CD4-positive, alpha-beta T cell treated with Interleukin-12 subunit alpha and Interleukin-12 subunit beta, for 1 hour (primary cell): ENCODE measurements at places on chromosomes 7 and 10.

DNA sequence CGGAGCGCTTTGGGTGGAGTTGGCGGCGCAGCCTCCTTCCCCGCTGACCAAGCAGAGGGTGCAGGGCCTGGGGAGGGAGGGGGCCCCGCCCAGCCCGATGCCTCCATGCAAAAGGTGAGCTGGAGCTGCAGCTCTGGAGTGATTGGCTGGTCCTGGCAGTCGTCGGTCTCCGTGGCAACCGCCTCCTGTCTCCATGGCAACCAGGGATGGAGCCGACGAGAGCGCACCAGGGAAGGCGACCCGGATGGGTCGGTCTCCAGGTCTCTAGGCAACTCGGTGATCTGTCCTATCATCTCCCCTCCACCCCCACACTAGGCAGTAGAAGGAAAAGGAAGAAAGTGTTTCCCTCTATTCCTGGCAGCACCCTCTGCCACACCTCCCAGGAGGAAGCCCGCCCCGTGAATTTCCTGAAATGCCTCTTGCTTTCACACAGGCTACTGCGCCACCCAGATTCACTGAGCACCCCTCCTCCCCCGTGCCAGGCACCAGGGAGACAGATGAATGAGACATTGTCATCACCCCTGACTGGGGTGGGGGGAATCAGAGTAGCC is 647 bp upstream of the NACAD start:
- DNase-seq: peak; percentile 72

- DNase-seq: no peak
These were observed 116.6 kb upstream of the ADCY1 start for GRCh38 chr7:45457591-45457990.

DNA sequence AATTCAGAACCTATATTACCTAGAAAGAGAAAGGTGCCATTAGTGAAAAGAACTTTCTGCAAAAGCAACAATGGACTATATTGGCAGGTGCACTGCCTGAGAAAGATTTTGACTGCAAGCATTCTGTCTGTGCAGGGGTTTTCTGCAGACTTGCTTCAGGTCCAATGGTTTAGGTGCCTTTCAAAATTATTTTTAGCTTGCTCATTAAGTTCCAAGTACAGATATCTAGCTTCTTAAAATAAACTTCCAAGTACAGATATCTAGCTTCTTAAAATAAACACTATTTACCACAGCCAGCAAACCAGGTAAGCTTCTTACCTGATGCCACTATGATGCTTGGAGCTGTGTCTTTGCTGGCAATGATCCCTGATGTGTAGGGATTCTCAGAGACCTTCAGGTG is 485.2 kb downstream of the SORCS1 start:
- no peak for DNase-seq

DNA sequence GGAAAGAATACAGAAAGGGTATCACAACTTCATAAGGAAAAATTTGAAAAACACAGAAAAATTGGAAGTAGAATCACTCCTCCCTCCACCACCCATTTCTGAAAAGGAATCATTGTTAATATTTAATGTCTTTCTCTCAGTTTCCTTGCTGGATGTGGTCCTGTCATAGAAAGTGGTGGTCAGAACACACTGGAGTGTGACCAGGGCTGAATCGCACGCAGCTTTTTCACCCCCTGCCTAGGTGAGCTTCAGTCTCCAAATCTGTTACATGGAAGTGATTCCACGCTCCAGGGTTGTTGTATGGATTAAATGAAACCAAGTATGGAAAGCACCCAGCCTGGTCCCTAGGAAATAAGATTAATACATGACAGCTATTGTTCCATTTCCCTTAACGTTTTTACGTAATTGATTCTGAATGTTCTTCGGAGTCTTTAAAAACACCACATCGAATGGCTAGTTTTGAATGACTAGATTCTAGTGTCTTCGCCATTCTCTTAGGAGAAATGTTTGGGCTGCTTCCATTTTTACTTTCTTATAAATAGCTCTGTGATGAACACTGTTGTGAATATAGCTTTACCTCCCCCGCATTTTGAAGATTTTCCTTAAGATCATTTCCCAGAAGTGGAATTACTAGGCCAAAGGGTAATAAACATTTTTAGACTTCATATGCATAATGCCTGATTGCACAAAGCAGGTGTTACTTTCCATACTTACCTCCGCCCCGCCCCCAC is 10.9 kb upstream of the DUSP5 start:
- DNase-seq: no peak

DNA sequence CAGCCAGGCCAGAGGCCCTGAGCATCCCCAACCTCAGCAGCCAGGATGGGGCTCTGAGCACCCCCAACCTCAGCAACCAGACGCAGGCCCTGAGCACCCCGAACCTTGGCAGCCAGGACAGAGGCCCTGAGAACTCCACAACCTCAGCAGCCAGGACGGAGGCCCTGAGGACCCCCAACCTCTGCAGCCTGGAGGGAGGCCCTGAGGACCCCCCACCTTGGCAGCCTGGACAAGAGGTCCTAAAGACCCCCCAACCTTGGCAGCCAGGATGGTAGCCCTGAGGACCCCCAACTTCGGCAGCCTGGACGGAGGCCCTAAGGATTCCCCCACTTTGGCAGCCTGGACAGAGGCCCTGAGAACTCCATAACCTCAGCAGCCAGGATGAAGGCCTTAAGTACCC is 17.0 kb downstream of the RRP12 start:
- DNase-seq: no peak

- no peak for DNase-seq
These were observed 797.6 kb upstream of the POT1 start for GRCh38 chr7:125727215-125727614.

GRCh38 chr7:74230446-74231231 is 20.8 kb downstream of the LAT2 start:
- DNase-seq: no peak

DNA sequence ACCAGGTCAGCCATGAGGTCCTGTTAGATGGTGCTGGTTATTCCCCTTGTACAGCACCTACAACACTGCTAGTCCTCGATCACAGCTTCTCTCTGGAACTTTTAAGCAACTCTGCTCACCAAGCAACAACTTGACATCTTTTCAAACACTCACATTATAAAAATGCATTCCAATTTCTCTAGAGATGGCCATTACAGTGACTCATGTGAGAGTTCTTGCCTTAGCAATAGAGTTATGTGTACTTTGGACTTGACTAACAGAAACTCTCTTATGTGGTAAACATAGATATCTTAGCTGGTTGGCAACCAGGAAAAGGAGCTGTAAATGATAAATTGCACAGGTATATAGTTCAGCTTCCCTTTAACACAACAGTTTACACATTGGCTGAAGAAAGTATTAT is 122.2 kb downstream of the PDE1C start:
- no peak for DNase-seq

DNA sequence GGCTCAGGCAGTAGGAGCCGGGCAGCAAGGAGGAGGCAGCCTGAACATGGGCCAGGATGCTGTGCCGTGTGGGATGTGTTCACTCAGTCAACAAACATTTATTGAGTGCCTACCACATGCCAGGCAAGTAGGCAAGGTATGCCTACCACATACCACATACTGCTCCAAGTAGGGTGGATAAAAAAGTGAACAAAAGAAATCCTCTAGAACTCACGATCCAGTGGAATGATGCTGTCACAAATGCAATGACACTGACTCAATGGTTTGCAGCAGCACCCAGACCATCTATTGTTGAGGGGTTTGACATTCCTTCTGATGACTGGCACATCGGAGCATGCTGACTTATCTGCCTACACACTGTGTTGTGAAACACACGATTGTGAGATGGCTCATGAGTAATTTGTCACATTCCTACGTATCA is 413.5 kb downstream of the NRG3 start:
- no peak for DNase-seq

- DNase-seq: no peak
These were observed 448.5 kb upstream of the ANKRD30A start for GRCh38 chr10:36676756-36677430.

GRCh38 chr7:48091506-48092433 is 2.7 kb downstream of the UPP1 start:
- no peak for DNase-seq

GRCh38 chr10:519716-520401 is 169.6 kb downstream of the DIP2C start:
- DNase-seq: no peak

- no peak for DNase-seq
These were observed 15.6 kb upstream of the AQP1 start for GRCh38 chr7:30896036-30896435.

- no peak for DNase-seq
These were observed 250.5 kb downstream of the ARHGAP12 start for GRCh38 chr10:31678139-31678536.

- no peak for DNase-seq
These were observed 5.0 kb upstream of the CNOT4 start for GRCh38 chr7:135514856-135515255.

DNA sequence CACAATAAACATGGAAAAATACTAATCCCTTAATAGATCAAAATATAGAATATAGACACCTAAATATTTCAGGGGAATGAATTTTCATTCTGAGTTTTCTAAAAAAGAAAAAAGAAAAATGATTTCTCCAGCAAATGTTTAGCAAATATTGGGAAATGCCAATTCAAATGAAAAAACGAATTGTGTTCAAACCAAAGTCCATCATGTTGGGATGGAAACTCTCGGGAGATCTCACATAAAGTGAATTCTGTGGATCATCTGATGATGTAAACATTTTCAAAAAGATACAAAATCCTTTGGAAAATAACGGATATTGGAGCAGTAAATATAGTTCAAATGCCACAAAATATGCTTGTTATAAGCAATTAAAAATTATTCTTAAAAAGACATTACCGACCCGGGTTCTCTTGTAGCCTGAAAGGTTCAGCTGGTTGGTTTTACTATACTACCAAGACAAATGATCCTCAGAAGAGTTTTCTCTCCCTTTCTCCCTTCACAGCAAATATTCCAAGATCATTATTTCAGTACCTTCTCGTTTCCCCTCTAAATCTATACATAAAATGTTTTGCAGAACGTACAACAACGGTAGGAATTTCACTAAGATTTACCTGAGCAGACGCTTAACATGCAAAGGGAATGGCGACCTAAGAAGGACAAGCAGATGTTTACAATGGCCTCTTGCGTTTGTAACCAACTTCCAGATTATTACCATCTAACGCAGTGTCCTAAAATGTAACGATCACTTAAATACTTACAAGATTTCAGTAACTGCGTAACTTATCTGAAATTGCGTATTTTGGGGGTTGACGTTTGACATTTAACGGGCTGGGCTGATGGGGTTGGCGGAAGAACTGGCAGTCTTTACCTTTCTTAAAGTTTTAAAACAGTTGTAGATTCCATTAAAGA is 2.5 kb downstream of the HOXA13 start:
- no peak for DNase-seq

- DNase-seq: peak; percentile 16
These were observed 737 bp downstream of the CNNM2 start for GRCh38 chr10:102918817-102919245.

DNA sequence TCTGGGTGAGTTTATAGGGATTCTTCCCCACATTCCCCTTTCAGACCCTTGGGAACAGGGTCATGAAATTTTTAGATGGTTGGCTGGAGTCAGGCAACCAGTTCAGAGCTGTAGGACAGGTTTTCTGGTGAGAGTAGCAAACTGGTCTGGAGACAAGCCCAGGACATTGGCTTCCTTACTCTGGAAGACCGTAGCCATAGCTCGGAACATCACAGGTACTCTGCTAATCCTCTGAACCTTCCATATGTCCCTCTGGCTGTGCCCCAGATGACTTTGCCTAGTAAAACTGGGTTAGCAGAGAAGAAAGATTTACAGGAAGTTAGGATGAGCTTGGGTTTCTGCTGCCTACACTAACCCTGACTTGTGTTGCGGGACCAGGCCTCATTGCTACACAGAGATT is 104.5 kb upstream of the MKLN1 start:
- no peak for DNase-seq

GRCh38 chr10:72747521-72747920 is 55.6 kb downstream of the MCU start:
- DNase-seq: no peak

DNA sequence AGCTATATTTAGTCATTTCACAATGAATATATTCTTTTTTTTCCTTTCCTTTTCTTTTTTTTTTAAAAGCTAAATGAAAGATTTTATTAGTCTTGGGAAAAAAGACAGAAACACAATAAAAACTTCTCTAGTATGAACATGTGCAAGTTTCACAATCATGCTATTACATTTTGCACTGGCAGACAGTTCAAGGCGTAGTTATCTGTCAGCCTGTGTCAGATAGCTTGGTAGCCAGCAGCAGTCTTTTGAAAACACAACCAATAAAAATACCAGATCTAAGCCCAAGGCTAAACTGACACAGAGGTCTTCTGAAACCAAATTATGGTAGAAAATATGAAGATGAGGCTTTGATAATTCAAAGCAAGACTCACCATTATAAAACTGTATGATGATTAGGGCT is 205.8 kb upstream of the TEX47 start:
- DNase-seq: no peak

- DNase-seq: no peak
These were observed 247.1 kb upstream of the GRB10 start for GRCh38 chr7:51029701-51030191.

DNA sequence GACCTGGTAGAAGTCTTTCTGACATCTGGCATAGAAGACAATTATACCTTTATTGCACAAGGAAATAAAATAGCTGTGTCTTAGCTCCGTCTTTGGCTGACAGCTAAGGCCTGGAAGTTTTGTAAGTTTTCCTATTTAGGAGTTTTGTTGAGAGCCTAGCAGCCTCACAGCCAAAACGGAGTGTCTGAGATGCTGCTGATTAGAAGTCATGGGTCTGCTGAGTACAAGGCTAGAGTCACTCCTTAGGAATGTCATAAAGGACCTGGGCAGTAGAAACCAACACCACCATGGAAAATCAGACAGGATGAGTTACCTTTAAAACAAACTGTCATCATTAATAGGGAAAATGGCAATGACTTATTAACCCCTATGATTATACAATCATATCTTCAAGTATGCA is 442.5 kb downstream of the KCNMA1 start:
- no peak for DNase-seq

DNA sequence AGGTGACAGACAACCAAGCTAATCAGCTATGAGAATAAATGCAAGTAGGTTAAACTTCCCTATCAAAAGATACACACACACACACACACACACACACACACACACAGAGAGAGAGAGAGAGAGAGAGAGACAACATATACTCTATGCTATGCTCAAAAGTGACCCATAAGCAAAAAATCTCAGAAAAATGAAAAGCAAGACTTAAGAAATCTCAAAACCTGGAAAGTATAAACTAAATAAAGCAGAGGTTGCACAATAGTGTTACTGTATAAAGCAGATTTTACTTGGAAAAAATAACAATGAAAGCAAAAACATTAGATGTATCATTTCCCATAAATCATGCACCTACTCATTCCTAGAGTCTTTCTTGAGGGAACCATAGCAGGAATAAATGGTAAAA is 221.5 kb downstream of the INHBA start:
- DNase-seq: no peak

DNA sequence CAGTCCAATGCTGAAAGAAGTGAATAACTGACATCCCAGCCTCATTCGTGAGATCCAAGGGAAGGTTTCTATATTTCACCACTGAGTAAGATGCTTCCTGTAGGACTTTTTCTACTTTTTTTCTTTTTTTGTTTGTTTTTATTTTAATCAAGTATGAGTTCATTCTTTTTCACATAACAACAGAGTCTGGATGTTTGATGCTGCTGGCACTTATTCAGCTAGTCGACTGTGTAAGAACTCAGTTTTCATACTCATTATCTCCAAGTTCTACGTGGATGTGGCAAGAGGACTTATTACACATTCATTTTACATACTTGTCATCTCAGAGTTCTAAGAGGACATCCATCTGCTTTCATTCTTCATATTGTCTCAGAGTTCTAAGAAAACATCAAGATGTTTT is 86.9 kb downstream of the CPXM2 start:
- DNase-seq: no peak

GRCh38 chr7:1087952-1088920 is at the start of gene GPER1:
TSS of gene GPER1 (plus strand) at chr7:1088113. CDS start at chr7:1091729, 3,616 bp downstream.
- DNase-seq: no peak

- peak; percentile 55 for DNase-seq
These were observed 2.6 kb downstream of the PGAM1 start for GRCh38 chr10:97428572-97428981.
